ENCODE measurements at places on chromosomes 12 and 14.

- no peak for DNase-seq
Observed at GRCh38 chr12:83574142-83574541, 887.4 kb downstream of the TMTC2 start.

DNA sequence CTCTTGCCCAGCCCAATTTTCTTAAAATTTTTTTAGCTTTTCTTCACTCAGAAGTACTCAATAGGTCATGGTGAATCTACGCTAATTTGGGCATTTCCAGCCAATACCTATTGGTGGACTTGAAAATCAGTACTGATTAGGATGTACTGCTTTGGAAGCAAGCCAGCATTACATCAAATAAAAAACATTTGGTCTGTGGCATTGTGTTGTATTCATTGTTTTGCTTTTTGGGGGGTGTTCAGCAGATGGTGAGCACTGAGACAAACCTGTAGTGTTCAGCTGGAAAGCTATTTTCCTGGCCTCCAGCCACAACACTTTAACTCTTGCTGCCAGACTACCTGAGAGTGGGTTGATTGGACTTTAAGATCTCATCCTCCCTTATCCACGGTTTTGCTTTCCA lies 4.0 kb downstream of the MAPKAPK5 start:
- no peak for DNase-seq

- no peak for DNase-seq
Observed at GRCh38 chr12:2803635-2804392, 8.7 kb upstream of the ITFG2 start.

GRCh38 chr12:128521981-128522380 lies 255.0 kb downstream of the TMEM132C start:
- no peak for DNase-seq

DNA sequence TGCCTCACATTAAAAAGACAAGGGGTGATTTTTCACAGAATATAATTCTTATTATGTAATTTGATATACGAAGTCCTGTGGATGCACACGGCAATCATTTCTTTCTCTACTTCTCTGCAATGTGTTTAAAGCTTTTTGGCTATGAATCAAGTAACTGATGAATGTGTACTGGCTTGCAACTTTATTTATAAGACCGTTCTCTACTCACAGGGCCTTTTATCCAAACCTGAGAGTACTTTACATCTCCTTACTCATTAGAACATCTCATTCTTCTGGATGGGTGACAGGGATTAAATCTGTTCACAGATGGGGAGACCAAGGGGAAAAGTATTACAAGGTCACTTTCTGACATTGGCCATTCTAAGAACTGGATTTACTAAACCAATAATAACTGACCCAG lies 215.8 kb upstream of the DIO2 start:
- DNase-seq = no peak

GRCh38 chr14:72643317-72643801 lies 250.5 kb downstream of the DPF3 start:
- no peak for DNase-seq

DNA sequence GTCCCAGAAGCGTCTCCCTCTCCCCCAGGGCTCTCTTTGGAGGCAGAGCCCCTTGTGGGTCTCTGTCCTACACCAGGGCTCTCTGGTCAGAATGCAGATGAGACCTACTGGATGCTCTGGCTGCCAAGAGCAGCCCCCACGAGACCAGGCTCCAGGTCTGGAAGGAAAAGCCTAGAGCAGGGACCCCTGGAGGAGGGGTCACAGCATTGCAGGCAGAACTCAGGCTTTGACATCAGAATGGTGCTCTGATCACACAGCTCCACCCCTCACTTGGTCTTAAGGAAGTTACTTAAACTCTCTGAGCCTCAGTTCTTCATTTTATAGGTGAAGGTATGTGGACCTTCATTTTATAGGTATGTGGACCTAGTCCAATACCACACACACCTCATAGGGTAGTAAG lies 83.1 kb downstream of the ARL6IP4 start:
- no peak for DNase-seq

DNA sequence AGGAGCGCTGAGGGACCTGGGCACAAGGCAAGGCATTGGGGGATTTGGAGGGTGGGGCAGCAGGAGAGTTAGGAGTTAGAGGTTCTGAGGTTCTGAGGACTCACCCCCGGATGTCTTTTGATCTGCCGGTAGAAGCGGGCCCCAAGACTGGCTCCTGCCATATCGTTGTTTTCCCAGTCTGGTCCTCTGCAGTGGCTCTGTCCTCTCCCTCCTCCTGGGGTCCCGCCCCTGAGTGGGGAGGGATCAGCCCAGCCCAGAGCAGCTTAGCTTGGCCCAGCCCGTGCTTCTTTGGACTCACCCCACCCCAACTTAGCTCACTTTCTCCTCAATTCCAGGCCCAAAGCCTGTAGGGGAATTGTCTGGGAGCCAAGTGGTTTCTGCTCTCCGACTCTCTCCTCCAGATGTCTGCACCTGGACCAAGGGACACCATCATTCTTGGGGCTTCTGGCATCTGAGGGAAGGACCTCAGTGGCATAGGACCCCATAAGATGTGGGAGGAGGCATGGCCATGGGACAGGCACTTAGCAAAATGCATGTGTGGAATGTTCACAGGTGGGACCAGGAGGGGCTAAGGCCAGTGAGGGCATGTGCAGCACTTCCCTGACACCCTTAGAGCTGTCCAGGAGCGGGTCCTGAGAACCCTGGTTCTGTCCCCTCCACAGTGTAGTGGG lies 7.5 kb downstream of the SHMT2 start:
- no peak for DNase-seq

GRCh38 chr12:90836689-90837088 lies 118.3 kb downstream of the CCER1 start:
- DNase-seq = no peak

GRCh38 chr12:112518365-112518735 lies 99.6 kb downstream of the PTPN11 start:
- DNase-seq = no peak

GRCh38 chr14:91061056-91061887 lies 831 bp upstream of the RPS6KA5 start:
- no peak for DNase-seq

DNA sequence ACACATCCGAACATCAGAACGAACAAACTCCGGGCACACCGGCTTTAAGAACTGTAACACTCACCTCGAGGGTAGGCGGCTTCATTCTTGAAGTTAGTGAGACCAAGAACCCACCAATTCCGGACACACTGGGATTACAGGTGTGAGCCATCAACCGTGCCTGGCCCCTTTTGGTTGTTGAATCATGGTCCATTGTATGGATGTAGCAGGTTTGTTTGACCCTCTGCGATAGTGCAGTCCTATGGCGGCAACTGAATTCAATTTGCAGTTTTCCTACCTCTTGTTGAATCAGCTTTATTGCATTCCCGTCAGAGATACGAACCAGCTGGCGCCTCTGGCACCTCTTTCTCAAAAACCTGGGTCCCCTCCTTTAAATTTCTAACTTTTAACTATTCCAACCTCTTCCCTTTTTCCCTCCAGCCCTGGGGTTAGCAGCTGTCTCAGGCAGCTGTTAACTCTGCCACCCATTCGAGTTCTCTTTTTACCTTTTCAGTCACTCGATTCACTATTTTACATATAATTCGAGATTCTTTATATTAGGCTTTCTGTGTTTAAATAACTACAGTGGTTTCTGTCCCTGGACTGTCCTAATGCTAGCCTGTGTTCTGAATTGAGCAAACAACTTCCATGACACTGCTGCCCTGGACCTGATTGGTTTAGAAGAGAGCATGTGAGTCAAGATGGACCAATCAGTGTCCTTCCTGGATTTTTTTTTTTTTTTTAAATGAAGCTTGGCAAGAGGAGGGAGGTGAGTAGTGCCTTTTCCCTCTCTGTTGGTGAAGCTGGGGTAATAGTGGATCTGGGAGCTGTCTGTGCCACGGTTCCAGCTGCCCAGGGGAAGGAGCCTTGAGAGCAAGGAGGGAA lies 261.5 kb downstream of the PCNX1 start:
- DNase-seq = no peak

- DNase-seq = no peak
Observed at GRCh38 chr12:16520328-16520727, 85.6 kb downstream of the LMO3 start.

DNA sequence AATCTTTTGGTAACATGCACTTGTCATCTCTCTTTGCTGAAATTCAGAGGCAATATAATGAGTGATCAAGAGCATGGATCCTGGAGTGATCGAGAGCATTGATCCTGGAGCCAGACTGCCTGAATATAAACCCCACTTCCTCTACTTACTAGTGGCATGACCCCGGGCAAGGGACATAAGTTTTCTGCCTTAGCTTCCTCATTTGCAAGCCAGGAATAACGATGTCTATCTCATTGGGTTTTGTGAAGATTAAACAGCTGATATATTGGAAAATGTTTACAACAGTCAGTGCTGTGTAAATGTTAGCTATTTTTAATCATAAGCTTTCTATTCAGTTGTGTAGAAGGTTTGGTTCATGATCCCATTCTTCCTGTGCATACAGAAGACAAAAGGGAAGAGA lies 2.4 kb upstream of the CSRNP2 start:
- DNase-seq = no peak

Measured in progenitor cell of endocrine pancreas (in vitro differentiated cells).